ENCODE measurements at places on chromosomes 3 and 15.
A peak's percentile ranks its signal among the peaks of the same experiment; 100 is the strongest.

DNA sequence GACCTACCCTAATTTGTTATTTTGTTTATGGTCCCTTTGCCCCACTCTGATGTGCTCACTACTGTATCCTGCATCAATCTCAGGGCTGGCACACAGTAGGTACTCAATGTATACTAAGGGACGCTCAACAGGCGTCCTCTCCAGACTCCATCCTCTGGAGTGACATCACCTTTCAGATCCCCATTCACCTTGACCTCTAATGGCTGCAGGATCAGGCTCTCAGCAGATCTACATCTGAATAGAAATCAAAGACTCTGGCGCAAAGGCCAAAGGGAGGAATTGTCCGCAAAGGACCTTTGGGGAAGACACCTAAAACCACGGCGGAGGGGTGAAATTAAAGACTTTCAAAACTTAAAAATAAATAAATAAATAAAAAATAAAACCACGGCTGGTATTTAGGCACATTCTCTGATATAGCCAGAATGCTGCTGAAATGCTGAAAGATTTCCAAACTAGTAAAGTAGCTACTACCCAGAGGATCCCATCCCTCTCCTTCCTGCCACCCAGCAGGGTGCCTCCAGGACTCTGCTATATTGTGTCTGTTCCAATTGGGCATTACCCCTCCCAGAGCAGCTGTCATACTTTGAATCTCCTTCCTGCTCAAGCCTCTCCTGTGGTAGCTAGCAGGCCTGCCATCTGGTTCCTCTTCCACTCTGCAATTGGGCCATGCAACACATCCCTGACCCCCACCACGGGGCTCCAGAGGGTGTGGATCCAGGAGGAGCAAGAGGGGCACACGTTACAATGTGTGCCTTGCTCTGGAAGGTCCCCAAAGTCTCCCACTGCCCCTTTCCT, 6.1 kb downstream of the SHF start:
- DNase-seq: no peak

DNA sequence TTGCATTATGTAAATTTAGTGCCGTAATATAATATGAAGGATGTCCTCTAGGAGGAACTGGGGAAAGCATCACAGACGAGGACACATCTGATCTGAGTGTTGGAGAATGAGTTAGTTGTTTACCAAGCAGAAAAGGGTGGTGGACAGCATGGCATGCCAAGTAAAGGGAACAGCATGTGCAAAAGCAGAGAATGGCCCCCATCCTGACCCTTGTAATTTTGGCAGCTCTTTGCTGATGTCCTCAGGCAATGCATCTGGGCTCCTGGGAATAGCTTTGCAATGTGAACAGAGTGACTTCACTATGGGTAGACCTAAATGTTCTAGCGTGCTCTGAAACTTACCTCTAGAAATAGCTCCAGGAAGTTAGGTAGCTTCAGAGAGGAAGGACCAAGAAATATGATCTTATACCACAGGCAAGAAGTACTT, 263.3 kb downstream of the LPP start:
- no peak for DNase-seq

GRCh38 chr15:92733934-92734521, 78.5 kb upstream of the FAM174B start:
- peak; percentile 52 for DNase-seq

DNA sequence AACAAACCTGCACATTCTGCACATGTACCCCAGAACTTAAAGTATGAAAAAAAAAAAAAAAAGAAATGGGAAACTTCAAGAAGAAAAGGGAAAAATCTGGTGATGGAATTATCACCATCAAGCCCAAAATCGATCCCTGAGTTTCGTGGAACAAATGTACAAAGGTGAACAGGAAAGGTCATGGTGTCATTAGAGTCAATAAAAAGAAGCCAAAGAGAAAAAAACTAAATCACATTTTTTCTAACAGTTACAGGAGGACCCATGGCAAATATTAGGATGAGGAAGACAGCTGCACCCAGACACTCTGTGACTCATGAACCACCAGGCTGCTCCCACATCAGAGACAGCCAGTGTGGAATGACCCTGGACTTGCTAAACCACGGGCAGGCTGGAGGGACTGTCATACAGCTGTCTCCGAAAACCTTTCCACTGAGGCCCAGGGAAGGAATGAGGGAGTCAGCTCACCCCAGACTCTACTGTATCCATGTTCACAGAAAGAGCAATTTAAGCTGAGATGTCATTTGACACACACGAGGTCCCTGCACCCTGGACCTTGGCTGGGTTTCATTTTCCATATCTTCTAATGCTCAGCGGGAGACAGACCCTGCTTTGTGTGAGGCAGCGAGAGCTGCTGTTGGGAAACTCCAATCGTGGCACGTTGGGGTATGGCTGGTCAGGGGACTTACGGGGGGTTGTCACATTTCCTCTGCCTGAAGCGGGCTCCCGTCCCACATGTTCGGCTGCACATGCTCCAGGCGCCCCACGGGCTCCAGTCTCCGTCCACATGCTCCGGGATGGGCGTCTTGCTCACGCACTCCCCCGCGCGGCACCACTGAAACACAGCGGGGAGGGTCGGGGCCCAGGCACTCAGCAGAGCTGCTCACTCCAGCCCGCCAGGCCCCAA, 210.2 kb downstream of the ADAMTS17 start:
- no peak for DNase-seq

DNA sequence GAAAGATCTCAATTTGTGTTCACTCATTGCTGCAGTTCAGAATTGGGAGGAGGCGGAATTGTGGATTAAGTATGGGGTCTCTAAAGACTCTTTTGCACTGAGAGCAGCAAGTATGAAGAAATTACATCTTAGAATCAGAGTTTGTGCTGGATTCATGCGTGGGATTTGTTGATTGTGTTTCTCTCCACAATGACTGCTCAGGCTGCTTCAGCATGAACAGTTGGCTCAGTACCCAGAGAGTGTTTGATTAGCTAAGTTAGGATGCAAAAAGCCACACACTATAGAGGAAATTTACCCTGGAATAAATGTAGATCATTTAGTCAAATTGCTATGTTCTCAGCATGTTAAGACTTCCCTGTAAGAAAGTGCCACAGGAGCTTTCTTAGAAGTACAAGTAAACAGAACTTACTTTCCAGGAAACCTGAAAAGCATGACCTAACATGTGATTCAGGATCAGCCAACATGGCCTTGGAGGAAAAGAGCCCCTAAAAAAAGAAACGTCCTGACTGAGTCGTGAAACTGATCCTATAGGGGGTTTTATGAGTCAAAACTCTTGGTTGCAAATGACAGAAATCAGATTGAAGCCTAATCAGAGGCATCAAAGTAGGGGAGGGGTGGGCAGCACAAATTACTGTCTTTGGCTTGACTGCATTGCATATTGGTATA, 32.6 kb downstream of the HHLA2 start:
- DNase-seq: no peak

- DNase-seq: no peak
Observed at GRCh38 chr3:41357271-41357670, 158.0 kb downstream of the CTNNB1 start.

- no peak for DNase-seq
Observed at GRCh38 chr3:46932455-46933225, 43.9 kb downstream of the CCDC12 start.

- no peak for DNase-seq
Observed at GRCh38 chr3:138468886-138469285, 34.5 kb downstream of the ESYT3 start.

GRCh38 chr15:98418122-98418521, 230.2 kb upstream of the IGF1R start:
- no peak for DNase-seq

- no peak for DNase-seq
Observed at GRCh38 chr15:73906346-73907034, 19.8 kb upstream of the LOXL1 start.

DNA sequence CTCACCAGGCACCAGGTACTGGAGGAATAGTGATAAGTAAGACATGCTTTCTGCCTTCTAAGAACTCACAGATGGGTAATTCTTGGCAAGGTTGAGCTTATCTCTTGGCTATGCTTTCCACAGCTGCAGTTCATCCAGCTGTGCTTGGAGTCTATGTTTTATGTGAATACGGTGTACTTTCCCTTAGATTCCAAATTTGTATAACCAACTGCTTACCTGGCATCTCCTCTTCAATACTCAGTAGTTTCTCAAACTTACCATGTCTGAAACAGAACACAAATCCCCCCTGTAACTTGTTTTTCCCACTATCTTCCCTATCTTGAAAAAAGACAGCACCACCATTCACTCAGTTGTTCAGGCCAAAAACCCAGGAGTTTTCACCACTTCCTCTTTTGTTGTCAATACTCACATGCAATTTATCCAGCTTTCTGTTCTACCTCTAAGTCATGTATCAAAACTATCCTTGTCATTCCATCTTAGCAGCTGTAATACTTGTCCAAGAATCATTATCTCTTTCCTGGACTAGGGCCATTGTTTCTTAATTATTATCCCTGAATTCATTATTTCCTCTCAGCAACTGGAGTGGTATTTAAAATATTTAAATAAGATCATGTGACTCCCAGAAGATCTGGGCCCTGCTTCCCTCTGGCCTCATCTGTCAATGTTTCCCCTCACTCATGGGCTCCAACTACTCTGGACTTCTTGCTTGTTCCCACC, 32.6 kb downstream of the COL6A5 start:
- no peak for DNase-seq

DNA sequence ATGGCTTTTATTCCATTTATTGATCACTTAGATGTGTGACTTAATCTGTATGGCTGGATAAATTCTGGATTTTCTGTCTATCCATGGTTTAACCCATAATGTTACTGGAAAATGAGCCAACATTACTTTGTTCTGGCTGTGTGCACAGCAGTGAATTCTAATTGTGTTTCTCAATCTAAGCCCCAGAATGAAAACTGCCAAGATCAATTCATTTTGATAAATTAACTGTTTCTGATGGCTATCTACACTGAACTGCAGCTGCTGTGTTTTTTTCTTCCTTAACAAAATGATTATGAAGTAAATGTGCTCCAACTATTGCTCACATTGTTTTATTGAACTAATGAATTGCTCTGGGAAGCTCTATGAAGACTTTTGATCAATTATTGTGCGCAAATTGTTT, 35.7 kb upstream of the CPB1 start:
- no peak for DNase-seq

GRCh38 chr3:109924196-109924595, 586.9 kb upstream of the DPPA4 start:
- no peak for DNase-seq

DNA sequence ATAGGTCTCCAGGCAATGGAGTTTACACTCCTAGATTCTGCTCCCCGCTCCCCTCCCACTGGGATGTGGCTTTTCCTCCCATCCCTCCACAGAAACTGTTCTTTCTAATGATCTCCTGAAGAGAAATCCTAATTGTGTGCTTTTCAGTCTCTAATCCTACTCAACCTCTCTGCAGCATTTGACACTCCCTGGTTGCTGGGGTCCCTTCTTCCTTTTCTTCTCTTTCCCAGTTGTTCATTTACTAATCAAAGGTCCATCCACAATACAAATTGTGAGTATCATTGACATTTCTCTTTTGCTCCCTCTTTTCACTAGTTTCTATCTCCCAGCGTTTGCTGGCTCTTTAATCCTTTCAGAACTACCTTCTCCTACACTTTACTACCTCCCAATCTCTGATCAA, 6.5 kb upstream of the MYH15 start:
- no peak for DNase-seq

- DNase-seq: no peak
Observed at GRCh38 chr3:157347577-157348303, 88.9 kb upstream of the PTX3 start.

DNA sequence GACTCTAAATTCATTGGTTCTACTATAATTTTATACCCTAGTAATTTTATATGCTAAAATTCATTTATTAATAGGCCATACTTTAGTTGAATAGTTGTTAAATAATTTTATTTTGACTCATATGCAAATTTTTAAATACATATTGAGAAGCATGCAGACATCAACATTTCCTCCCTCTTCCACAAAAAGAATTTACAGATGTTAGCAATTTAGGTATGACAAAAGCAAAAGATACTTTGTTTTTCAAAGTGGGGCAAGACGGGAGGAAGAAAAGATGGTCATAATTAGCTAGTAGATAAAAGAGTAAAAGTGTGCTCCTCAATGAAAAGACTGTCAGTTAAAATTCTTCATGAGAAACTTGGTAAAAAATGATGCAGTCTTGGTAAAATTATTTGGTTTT, 148.9 kb upstream of the TSPAN3 start:
- DNase-seq: no peak

DNA sequence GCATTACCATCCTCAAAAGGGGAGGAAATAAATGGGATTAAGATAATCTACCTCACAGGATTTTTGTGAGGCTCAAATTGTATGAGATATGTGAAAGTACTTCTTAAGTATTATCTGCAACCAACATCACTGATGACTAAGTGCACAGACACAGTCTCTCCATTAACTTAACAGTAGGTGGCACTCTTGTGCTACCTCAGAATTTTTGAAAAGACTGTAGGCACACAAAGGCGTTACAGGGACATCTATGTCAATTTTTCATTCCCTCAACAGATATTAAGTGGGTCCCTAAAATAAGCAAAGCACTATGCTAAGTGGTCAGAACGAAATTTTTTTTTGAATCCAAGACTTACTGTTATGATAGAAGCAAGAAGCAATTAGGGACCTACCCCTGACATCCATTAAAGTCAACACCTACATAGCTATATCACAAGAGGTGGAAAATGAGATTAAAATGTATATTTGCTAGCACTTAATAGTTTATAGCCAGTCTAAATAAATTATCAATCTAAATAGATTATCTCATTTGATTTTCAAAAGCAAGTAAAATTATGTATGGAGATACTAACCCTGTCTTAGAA, 52.9 kb downstream of the RYK start:
- no peak for DNase-seq

- DNase-seq: no peak
Observed at GRCh38 chr3:57655727-57656126, 37.1 kb downstream of the DENND6A start.

GRCh38 chr3:58324391-58325390, 8.0 kb upstream of the PXK start:
- DNase-seq: no peak

DNA sequence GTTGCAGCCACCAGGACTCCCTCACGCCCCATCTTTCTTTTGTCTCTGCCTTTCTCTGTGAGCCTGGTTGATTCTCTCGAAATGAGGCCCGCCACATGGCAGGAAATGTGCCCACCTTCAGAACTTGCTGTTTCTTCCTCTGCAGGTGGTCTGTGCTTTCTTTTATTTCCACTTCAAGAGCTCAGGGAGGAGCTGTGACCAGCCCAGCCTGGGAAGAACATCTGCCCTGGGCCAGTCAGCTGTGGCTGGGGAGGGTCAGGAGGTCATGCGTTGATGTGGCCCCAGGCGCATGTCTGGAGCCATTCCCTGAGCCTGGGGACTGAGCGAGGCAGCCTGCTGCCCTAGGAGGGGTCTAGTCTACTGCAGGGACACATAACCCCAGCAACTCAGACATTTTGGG, 8.0 kb downstream of the FBLN2 start:
- no peak for DNase-seq

DNA sequence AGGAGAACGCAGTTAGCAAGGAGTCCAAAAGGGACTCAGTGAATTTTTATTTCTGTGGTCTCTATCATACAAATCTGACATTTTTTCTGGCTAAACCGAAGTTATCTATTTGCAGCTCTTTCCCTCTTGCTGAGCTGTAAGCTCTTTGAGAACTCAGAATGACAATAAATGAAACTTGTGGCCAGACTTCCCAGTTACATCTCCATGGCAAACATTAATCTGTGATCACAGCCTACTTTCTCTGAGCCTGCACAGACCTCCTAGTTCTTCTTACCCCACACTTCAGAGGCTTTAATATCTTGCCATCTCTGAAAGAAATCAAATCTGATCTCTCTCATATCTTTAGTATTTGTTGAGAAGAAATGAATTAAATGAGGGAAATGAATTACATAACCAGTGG, 58.0 kb downstream of the PLD1 start:
- no peak for DNase-seq

Measured in activated T-cell treated with anti-CD3 and anti-CD28 coated beads, Interleukin-2, amount 50 U/mL, for 48 hours (primary cell).